ENCODE measurements at places on chromosomes 4 and X. TPM values are rescaled to one million over a fixed set of nuclear protein-coding genes. Genes with fewer than 3 reads are reported as not detected.

Gene BTK
- polyA plus RNA-seq: 2.4 TPM

DNA sequence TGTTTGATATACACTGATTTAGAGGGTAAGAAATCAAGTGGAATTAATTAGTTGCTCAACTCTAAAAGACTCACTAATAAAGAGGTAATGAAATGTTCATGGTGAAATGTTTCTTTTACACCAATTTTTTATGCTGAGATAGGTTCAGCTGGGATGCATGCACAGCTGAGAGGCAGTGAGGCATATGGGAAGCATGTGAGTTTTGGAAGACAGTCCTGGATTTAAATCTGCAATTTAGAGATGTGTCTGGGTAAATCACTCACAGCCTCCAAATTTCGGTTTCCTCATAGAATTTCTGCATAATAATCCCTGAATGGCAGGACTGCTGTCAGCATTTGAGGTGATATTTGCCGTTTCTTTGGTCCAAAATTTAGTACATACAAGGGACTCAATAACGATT lies 48.2 kb upstream of the AADAT start:
- DNase-seq: no peak

GRCh38 chr4:142917678-142918077 lies 71.6 kb upstream of the INPP4B start:
- DNase-seq: no peak

DNA sequence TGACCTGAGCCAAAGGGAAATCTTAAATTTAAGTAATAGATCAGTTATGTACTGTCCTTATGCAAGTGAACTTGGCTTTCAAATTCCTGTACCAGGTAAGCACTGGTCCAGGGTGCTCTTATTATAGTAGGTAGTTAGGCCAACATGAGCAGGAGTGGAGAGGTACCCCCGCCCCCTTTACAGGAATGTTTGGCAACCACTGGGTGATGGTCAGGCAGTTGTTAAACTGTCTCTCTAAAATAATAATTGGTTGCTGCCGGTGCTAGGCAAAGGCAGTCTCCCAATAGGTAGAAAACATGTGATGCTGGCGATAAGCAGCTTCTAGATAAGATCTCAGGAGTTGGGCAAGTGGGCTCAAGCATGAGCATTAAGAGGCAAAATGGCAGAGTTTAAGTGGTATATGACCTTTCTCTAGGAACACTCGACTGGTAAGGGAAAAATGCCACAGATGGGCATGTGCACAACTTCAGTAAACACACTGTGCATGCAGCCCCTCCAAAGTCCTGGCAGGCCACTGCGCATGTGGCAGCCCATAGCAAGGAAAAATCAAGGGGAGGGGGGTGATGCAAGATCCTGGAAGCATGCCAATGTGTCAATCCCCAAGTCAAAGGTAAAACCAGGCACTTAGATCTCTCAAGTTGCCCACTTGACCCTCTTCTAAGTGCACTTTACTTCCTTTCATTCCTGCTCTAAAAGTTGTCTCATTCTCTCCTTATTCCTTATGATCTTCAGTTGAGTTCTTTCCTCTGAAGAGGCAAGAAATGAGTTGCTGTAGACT lies 1239.7 kb downstream of the C4orf33 start:
- DNase-seq: no peak

GRCh38 chrX:52216541-52216940 lies 31.9 kb downstream of the MAGED4 start:
- DNase-seq: no peak

- no peak for DNase-seq
These were observed 2.1 kb downstream of the MAGEA10 start for GRCh38 chrX:152136312-152136711.

Gene GPR173
- polyA plus RNA-seq: 13.1 TPM

DNA sequence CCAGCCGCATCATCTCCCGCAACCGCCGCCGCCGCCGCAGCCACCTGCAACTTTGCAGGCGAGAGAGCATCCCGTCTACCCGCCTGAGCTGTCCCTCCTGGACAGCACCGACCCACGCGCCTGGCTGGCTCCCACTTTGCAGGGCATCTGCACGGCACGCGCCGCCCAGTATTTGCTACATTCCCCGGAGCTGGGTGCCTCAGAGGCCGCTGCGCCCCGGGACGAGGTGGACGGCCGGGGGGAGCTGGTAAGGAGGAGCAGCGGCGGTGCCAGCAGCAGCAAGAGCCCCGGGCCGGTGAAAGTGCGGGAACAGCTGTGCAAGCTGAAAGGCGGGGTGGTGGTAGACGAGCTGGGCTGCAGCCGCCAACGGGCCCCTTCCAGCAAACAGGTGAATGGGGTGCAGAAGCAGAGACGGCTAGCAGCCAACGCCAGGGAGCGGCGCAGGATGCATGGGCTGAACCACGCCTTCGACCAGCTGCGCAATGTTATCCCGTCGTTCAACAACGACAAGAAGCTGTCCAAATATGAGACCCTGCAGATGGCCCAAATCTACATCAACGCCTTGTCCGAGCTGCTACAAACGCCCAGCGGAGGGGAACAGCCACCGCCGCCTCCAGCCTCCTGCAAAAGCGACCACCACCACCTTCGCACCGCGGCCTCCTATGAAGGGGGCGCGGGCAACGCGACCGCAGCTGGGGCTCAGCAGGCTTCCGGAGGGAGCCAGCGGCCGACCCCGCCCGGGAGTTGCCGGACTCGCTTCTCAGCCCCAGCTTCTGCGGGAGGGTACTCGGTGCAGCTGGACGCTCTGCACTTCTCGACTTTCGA lies 654 bp downstream of the ATOH1 start:
- no peak for DNase-seq

DNA sequence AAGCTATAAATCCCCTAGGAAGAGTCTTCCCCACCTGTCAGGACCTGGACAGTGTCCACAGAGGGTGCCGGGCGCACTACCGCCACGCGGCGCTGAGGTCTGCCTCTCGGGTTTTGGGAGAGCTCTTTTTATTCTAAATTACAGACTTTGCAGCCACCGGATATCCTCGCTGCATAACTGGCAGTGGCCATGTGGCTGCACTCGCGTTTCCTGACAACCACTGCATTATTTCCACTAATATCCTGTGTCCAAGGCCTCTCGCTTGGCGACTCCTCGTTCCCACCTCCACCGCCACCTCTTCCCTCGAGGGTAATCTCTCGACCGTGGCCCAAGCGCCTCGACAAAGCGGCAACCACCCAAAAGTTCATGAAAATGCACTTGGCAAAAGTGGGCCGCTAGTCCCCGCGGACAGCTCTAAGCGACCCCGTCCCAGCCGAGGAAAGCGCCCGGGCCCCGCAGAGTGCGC lies 512 bp upstream of the TMEM131L start:
- peak; percentile 55 for DNase-seq

- DNase-seq: no peak
These were observed 508.7 kb downstream of the TRIML1 start for GRCh38 chr4:188647820-188648370.

DNA sequence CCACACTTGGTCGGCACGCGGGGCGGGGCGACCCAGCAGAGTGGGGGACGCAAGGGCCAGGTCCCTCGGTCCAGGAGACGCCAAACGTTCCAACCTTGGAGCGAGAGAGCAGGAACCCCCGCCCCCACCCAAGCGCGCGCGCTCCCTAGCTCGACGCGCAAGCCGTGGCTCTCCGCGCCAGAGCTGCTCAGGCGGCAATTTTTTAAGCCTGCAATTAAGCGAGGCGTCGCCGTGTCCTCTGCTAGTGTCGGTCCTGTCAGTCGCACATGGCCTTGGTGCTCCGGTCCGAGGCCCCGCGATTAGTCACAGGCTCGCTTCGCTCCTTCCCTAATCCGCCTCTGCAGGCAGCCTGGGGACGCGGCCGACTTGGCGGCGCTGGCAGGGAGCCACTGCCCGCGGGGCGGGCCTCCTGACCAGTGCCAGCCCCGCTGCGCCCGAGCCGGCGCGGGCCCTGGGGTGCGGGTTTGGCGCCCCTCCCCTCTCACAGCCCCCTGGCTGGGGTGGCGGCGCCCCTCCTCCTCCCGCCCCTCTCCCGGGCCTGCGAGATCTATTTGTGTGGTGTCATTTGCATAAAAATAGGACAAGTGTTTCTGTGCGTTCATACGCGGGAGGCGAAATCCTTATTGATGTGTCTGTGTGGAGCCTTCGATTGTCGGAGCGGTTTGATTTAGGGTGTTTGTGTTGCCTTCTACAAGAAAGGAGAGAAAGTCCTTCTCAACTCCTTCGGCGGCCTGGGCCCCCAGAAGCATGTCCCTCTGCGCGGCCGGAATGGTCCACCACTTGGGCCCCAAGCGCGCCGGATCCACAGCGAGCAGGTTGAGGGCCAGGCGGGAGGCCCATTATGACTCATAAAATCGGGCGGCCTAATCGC lies 9.8 kb upstream of the BCOR start:
- DNase-seq: no peak

GRCh38 chr4:8701126-8702019 lies 108.8 kb downstream of the CPZ start:
- DNase-seq: no peak

GRCh38 chr4:74460833-74461232 lies 15.9 kb downstream of the AREG start:
- DNase-seq: no peak

GRCh38 chrX:150165776-150166610 lies 197.1 kb upstream of the MAMLD1 start:
- no peak for DNase-seq

DNA sequence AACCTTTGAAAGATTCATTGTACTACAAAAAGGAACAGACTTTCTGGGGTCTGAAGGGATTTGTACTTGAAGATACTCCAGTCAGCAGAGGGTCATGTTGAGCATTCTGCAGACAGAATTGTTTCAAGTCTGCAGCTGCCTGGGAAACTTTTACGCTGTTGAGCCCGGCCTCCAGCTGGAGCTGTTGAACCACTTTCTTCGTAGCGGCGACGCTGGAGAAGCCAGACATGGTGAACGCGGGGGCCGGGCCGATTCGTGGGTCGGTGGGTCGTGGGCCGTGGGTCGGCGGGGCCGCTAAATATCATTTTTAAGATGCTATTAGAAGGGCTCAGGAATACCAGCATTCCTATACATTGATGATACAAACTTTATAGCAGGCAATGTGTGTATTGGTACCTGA lies 12.0 kb upstream of the RTL9 start:
- no peak for DNase-seq

Gene RAB41
- 1.0 TPM for polyA plus RNA-seq

- DNase-seq: peak; percentile 36
These were observed 584 bp downstream of the TMEM271 start for GRCh38 chr4:575281-576141.

Gene LONRF3
- polyA plus RNA-seq: 1.2 TPM

Gene SORBS2
- polyA plus RNA-seq: 71.9 TPM

- no peak for DNase-seq
These were observed 208.2 kb upstream of the PSAPL1 start for GRCh38 chr4:7642741-7643458.

Gene FAM9B
- polyA plus RNA-seq: not detected

GRCh38 chrX:74509989-74510388 lies 88.7 kb downstream of the SLC16A2 start:
- no peak for DNase-seq

DNA sequence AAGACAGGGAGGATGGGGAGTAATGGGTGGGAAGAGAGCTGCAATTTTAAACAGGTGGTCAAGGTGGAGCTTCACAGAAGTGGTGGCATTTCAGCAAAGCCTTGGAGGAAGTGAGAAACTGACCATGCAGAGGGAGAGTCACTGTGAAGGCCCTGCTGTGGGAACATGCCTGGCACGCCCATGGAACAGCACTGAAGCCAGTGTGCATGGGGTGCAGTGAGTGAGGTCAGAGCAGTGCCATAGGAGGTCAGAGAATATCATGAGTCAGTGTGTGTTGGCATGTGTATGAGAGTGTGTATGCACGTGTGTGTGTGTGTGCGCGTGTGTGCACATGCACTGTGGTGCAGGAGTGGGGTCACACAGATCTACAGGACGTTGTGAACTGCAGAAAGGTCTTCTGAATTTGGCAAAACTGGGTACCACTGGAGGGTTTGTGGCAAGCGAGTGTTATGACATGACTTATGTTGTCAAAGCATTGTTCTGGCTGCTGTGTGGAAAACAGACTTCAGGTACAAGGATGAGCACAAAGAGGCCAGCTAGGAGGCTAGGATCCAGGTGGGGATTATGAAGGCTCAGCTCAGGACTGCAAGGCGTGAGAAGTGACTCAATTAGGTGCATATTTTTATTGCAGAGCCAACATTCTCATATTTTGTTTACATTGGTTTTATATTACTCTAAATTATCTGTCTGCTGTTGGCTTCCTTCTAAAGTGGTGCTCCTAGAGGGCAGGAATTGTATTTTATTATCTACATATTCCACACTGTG lies 34.0 kb downstream of the ZNF827 start:
- DNase-seq: no peak

DNA sequence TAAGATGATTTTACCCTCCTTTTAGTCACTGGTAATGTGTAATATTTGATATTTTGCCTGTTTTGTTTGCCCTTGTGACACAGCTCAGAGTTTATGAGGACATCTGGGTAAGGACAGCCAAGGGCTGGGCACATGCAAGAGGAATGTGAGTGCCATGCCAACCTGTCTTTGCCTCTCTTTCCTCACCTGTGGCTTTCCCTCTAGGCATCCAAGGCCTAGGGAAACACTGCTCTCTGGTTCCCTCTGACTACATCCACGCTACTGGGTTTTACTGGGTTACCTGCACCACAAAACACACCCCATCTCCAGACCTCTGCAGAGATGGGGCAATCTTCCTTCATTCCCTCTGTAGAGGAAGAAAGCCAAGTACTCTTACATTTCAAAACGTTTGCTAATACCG lies 7.7 kb downstream of the HPGDS start:
- DNase-seq: no peak

DNA sequence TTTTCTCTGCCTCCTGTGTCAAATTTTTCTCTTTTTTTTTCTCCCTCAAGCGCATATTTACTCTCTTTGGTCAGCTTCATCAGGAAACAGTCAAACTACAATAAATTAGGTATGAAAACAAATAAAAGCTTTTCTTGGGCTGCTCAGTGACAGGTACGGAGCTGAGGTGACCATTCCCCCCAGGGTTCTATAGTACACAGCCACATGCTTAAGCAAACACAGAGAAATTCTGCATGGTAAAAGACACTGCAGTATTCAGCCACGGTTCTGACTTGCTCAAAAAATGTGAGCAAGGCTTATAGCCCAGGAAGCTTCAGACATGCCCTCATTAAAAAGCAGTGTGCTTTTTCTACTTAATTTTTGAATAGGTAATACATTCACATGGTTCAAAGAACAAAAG lies 138.5 kb downstream of the GRIA3 start:
- DNase-seq: no peak

Gene NOX1
- polyA plus RNA-seq: 0.33 TPM

GRCh38 chr4:170990989-170991589 lies 822.1 kb upstream of the GALNTL6 start:
- DNase-seq: no peak

Measured in right renal cortex interstitium (tissue), 3 donors.